ENCODE measurements at places on chromosomes 2 and 18. TPM values are rescaled to one million over a fixed set of nuclear protein-coding genes. Genes with fewer than 3 reads are reported as not detected.

DNA sequence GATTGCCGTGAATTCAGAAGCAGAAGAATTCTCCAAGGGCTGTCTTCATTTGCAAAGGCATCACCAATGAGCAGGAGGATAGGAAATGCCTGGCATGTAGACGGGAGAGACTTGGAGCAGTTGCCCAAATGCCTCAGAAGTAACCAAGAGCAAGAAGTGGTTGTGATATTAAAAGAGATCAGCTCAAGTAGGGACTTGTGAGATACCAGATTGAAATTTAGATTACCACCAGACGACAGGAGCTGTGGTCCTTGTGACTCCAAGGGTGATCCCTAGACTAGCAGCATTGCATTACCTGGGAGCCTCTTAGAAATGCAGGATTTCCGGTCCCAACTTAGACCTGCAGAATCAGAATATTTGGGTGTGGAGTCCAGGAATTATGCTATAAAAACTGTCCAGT, 228.6 kb upstream of the EPAS1 start:
- H3K4me1 ChIP-seq = peaks cover 11% of the 10 kb centered on the region
- no peak overlapping the region for H3K27ac ChIP-seq
- H3K4me3 ChIP-seq = no peak overlapping the region

GRCh38 chr2:113784823-113785744, 28.6 kb upstream of the SLC35F5 start:
- no peak for DNase-seq
- no peaks in the 10 kb centered on the region for H3K4me1 ChIP-seq
- no peaks in the 10 kb centered on the region for H3K27me3 ChIP-seq
- no peaks in the 10 kb centered on the region for H3K36me3 ChIP-seq
- H3K4me3 ChIP-seq = no peak overlapping the region

The DUSP19 gene
- total RNA-seq = 1.7 TPM

The RGPD4 gene
- total RNA-seq = not detected

The RND3 gene
- total RNA-seq = 62.1 TPM
